ENCODE measurements at places on chromosomes 3 and 15.
A peak's percentile ranks its signal among the peaks of the same experiment; 100 is the strongest.

GRCh38 chr3:185330644-185331043, 32.3 kb upstream of the MAP3K13 start:
- no peak for DNase-seq

GRCh38 chr3:124553178-124553577, 177.1 kb upstream of the UMPS start:
- DNase-seq: peak; percentile 47

DNA sequence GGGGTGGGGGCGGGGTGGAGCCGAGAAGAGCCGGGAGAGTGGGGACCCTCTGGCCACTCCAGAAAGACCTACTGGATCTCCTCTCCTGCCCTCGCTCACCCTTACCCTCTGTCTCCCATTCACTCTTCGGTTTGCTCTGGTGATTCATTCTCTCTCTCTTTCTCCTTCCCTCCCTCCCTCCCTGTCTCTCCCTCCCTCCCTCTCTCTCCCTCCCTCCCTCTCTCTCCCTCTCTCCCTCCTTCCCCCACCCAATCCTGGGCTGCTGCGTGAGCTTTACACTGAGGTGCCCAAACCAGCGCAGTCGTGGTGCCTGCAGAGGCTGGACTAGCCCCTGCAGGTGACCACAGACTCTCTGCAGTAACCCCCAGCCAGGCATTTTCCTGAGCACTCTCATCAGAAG, 32.2 kb upstream of the ADAMTS17 start:
- DNase-seq: no peak

DNA sequence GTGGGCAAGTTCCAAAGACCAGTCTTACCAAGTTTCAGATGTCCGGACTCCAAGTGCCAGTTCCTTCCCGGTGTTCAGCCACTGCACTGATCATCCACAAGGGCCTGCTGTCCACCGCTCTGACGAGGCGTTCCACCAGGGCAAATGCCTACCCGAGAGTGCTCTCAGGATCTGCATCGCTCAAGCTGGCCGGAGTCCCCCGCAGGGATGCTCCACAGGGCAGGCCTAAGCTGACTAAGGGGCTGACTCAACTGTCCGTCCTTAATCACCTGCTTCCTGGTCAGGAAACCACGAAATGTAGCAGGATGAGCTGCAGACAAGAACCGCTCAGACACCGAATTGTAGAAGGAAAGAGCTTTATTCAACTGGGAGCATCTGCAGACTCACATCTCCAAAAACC, 341.6 kb downstream of the KCNH8 start:
- DNase-seq: no peak

DNA sequence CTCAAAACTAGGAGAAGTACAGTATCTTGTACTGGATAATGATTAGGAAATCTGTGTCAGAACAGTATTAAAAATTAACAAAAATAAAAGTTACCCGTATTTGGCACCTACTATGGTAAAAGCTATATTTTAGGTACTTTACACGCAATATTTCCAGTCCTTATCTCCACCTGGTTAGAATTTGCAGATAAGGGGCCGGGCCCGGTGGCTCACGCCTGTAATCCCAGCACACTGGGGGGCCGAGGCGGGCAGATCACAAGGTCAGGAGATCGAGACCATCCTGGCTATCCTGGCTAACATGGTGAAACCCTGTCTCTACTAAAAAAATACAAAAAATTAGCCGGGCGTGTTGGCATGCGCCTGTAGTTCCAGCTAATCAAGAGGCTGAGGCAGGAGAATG, 28.4 kb downstream of the MKRN2OS start:
- no peak for DNase-seq

Measured in activated CD8-positive, alpha-beta T cell treated with anti-CD3 and anti-CD28 coated beads, Interleukin-2, amount 10 ng/mL, durations not matched to agents 7 days and 5 days (primary cell).